ENCODE measurements at places on chromosomes 3 and 15. TPM values are rescaled to one million over a fixed set of nuclear protein-coding genes. Genes with fewer than 3 reads are reported as not detected.

The FOXB1 gene
- total RNA-seq, result 1.3 TPM

The RLBP1 gene
- total RNA-seq, result not detected

- no peak for DNase-seq
Observed at GRCh38 chr3:186339180-186339918, 22.7 kb downstream of the DGKG start.

GRCh38 chr15:36999778-37000177 is 100.6 kb downstream of the MEIS2 start:
- DNase-seq, result no peak

- DNase-seq, result no peak
Observed at GRCh38 chr3:149727656-149728055, 24.6 kb downstream of the COMMD2 start.

DNA sequence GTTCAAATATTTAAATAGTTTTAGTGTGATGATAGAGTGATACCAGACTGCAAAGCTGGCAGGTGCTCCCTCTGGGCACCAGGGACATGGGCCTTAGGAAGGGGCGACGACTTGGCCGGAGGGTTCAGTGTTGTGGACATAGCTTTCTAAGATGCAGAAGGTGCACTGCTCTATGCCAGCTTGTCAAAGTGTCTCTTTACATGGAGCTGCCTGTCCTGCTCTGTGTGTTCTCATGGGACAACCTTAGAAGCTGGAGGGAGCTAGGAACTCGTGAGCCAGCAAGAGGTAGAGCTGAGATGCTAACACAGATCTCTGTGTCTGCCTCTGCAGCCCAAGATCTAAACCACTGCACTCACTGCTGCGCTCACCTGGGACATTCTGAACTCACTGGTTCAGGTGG is 77.8 kb downstream of the SENP2 start:
- DNase-seq, result no peak

GRCh38 chr3:125054449-125055329 is 1.1 kb downstream of the HEG1 start:
- DNase-seq, result peak; percentile 35

DNA sequence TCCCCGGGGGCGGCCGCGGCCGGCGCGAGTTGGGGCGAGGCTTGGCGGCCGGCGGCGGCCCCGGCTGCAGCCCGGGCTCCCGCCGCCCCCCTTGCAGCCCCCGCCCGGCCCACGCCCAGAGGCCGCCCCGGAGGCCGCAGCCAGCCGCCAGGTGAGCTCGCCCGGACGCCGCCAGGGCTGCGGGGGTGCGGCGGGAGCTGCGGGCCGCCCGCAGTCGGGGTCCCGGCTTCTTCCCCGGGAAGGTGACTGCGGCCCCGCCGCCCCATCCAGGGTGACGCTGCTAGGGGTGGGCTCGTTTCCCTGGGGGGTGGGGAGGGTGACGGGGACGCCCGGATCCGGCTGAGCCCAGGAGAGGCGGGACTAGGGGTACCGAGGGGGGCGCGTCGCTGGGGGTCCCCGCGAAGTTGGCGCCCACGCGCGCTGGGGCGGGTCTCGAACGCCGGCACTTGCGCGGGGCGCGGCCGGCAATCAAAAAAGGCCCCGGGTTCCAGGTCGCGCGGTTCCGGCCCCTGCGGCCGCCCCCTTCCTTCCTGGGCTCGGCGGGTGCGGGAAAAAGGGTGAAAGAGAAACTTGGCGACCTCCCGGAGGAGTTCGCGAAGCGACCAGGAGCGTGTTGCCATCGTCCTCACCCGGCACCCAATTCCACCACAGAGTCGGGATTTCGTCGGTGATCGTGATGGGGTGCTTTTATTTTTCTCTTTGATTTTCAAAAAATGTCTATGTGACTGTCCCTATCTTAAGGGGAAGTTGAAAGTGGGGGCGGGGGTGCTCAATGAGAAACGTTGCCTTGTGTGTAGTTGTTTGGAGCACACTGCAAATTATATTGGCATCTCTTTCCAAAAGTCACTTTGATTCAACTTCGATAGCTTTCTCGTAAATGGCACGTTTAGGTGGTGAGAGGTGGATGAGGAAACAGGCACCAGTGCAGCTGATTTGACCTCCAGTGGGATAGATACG is 619 bp downstream of the ATXN7 start:
- no peak for DNase-seq

DNA sequence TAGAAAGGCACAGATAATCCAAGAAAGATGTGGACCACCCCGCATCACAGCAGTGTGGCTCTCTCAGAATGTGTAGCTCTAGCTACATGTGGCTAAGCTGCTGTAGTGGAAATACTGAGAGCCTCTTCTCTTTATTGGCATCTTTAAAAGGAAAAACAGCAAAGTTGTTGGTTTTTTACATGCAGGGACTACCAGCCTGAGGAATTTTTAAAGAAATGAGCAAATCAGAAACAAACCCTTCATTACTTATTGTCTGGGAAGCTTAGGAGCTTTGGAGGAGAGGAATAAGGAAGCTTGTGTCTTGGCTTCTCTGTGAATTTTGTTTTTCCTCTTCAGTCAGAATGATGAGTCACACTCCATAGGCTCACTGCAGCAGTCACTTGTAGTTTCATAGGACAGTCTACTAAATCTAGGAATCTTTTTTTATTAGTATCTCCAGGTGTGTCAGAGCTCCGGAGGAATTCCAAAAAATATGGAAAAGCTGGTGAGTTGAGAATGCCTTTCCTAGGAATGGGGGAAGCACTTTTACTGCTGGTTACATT is 27.5 kb downstream of the POLG start:
- DNase-seq, result peak; percentile 29

Measured in astrocyte (in vitro differentiated cells and primary cell).